ENCODE measurements at places on chromosomes 7 and 10.

- DNase-seq = no peak
Observed at GRCh38 chr7:85167636-85168035, 19.2 kb downstream of the SEMA3D start.

GRCh38 chr10:8295311-8295710 is 240.8 kb downstream of the GATA3 start:
- DNase-seq = no peak

DNA sequence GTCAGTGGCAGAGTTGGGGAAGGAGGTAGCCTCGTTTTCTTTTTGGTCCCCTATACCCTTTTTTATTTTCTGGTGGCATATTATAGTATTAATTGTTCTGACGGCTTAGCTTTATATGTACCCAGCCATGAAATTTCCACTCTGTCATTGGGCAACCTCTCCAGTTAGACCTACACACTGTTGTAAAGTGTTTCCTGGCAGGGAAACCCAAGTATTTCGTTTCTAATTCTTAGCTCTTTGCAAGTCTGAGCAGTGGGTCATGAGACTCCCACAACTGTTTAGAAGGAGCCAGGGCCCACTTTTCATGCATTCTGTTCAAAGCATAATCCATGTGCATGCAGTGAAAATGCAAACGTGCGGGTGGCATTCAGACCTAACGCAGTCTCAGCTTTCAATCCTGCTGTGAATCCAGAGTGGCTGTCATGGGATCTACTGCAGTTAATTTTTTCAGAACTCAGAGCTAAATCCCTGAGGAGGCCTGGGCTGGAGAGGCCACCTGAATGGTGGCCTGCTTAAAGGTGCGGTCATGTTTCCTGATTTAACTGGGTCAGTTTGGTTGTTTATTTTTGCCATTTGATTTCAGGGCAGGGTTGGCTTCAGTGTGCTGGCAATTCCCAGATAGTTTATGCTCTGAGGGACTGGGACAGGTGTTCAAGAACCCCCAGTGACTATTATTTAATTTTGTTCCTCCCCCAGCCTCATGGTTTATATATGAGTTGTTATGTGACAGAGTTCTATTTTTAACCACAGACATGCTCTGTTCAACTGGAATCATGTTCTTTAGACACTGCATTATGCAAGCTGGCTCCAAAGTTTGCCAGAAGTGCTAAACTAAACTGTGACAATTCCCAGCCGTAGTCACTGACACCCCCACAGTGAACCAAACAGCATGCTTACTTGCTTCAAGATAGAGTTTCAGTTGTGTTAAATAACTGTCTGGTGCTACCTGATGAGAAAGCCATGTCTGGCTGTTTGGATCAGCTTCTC is 27.4 kb upstream of the SYPL1 start:
- DNase-seq = peak; percentile 83

DNA sequence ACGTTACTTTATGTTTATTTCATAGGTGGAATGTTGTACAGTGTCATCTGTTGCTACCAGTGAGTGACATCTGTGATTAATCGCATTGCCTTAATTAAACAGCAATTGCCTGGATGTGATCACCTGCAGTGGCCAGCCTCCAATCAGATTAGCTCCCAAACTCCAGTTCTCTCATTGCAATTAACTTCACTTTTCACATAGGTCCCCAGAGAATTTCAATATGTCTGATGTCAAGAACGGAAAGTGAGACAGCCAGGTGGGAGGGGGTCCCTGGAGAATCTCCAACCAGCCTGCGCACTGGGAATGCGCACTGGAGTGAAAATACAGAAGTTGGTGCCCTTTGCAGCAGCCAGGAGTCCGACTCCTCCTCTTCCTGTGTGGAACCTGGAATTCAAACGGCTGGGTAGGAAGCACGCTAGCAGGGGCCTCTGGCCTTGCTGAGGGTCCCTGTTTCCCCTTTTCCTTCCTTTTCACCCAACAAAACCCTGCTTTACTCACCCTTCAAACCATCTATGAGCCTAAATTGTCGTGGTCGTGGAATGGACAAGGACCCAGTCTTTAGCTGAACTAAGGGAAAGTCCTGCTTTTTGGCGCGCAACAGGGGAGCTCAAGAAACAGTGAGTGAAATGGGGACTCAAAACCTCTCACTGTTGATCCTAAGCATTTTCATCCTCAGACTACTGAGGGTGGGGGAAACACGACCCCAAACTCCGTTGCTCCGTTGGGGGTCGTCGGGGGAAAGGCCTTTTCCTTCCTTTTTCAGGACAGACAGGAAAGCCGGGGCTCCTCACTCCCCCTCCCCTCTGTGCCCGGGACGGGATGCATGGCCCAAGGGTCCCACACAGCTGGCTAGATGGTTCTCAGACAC is 1355.5 kb upstream of the LRRTM3 start:
- DNase-seq = peak; percentile 95

GRCh38 chr7:36185092-36185491 is 32.0 kb downstream of the EEPD1 start:
- peak; percentile 45 for DNase-seq

DNA sequence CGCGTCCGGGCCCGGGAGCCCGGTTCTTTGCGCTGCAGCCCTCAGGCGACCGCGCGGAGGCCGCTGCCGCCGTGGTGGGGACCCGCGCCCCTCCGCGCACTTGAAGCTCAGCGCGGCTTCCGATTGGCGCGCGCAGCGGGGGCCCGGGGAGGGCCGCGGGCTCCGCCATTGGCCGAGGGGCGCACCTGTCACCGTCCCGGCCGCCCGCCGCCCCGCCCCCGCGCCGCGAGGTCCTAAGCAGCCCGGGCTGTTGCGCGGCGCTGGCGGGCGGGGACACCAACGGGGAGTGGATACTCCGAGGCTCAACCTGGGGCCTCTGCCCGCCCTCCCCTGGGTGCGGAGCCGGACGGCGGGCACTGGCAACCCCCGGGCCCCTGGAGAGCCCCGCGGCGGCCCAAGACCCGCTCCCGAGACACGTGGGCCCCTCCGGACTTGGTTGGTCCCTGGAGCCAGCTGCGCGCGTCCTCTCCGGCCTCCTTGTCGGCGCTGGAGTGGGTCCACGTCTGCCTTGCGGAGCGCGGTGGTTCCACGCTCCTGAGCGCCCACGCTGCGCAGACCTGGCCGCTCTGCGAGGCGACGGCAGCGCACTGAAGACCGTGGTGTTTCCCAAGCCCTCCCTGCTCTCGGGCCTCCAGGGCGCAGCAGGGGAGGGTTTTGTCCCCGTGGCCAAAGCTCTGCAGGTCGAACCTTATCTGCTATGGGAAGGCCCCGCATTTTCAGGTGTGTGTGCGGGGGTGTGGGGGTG is at the start of gene MNX1:
MNX1 (minus strand) TSS at position 76 of the 745 bp plus-strand sequence. CDS start 313 bp downstream, outside the sequence.
- peak; percentile 86 for DNase-seq

DNA sequence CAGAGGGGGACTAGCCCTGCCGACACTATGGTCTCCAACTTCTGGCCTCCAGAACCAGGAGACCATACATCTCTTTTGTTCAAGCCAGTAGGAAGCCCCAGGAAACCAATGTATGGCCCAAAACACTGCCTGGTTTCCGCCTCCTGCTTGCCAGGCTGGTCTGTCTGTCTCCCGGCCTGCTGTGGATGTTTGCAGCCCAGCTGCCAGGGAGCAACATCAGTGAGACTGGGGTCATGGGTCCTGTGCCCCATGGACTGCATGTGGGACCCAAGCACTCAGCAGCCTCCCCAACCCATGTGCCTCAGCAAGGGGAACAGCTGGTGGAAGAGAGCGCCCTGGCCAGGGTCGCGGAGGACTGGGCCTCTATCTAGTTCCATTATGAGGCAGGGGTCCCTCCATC is 33.4 kb upstream of the NUB1 start:
- no peak for DNase-seq

DNA sequence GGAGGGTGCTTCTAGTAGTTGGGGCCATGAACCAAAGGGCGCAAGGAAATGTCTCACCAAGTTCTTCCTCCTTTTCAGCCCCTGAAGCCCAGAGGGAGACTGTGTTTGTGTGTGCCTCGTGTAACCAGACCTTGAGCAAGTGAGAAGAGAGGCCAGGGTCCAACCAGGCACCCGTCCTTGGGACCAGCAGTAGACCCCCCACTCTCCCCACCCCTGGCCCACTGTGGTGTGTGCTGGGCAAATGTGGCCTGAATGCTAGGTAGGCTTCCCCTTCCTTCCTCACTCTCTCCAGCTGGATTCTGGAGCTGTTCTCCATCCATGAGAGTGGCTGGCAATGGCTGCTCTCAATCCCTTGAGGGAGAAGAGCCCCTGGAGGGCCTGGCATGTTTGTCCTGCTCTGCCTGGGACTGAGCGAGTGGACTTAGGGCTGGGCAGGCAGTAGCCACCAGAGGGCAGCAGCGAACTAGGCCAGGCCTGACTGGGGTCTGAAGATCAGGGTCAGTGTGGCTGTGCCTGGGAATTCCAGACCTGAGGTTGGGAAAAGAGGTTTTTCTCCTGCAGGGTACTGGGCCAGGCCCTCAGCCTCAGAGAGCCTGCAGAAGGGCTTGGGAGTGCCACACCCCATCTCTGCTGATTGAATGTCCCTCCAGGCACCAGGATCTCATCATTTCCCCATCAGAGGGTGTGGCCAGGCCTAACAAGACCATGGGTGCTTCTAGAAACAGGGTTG is 12.5 kb downstream of the SFRP5 start:
- DNase-seq = peak; percentile 20

DNA sequence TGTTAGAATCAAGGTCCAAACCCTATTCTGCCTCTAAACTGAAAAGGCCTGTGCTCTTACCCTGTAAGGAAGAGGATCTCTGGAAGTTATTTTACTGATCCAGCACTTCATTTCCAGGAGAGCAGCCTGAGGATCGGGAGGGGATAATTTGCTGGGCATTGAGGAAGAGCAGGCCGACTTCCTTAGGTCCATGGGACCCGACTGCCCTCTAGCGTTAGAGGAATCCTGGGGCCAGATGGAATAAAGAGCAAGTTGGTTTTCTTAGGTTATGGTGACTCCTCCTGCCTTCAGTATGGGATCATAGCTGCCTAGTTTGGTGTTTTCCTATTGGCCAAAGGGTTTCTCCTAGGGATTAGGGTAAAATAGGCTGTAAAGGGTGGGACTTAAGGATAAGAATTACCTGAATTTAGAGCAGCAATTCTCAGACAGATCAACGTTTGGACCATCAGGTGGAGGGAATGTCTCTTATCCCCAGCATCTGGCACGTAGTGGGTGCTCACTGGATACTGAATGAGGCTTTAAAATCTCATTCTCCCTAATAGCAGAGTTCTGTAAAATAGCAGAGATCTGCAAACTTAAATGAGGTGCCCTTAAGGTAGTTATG is 40.0 kb upstream of the SORBS1 start:
- peak; percentile 73 for DNase-seq

DNA sequence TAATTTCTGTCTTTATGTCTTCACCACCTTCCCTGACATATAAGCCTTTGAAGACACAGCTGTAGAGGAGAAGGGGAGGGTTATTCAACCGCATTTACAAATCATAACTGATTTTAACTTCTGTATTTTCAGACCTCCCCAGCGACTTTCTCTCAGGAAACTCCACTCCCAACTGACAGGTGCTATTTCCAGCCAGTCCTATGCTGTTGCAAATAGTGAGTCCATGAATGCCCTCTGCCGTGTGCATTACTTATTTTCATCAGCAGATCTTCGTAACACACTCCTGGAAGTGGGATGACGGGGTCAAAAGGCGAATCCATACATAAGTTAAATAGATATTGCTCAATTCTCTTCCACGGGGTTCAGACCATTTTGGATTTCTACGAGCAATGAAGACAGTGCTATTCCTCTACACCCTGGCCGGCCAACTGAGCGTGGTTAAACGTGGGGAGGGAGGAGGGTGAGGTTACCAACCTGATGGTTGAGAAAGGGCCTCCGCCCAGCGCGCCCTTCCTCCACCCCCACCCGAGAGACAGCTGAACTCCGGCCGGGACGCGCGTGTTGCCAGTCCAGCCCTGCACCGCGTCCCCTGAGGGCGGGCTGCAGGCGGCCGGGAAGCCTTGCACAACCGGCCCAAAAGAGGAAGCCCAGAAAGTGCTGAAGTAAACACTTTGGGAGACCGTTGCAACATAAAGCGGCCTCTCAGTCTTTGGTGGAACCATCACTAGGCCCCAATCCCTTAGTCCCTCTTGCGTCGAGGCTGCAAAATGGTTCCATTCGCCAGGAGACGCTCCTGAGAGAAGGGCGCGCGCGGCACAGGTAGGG is at the start of gene APBB1IP:
APBB1IP (plus strand) TSS at position 705 of the 825 bp plus-strand sequence. CDS start 53,986 bp downstream, outside the sequence.
- DNase-seq = no peak

- no peak for DNase-seq
Observed at GRCh38 chr7:155202106-155202871, 95.4 kb upstream of the INSIG1 start.

GRCh38 chr10:88913788-88914187 is 33.7 kb downstream of the STAMBPL1 start:
- no peak for DNase-seq

DNA sequence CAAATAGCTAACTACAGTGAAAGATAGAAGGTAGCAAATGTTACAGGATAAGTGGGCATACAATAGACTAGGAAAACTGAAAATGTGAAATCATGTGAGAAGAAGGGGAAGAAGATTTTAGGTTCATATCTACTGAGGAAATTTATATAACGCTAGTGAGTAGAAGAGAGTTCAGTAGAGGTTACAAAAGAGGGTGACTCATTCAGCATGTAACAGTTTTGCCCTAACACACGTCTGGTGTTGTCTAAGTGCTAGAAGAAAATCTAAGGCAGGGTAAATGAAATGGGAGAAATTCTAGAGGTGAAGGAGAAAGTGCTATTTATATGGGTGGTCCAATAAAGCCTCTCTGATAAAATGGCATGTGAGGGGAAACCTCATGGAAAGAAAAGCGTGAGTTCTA is 731.4 kb upstream of the POT1 start:
- DNase-seq = peak; percentile 8

DNA sequence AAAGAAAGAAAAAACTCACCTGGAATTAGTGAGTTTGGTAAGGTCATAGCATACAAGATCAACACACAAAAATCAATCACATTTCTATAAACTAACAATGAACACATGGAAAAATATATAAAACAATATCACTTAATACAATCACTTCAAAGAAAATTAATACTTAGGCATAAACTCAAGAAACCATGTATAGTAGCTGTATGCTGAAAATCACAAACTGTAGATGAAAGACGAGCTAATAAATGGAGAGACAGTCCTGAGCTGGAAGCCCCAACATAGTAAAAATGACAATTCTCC is 113.8 kb upstream of the RHEB start:
- DNase-seq = no peak

- DNase-seq = no peak
Observed at GRCh38 chr10:77605466-77605865, 32.1 kb downstream of the KCNMA1 start.

DNA sequence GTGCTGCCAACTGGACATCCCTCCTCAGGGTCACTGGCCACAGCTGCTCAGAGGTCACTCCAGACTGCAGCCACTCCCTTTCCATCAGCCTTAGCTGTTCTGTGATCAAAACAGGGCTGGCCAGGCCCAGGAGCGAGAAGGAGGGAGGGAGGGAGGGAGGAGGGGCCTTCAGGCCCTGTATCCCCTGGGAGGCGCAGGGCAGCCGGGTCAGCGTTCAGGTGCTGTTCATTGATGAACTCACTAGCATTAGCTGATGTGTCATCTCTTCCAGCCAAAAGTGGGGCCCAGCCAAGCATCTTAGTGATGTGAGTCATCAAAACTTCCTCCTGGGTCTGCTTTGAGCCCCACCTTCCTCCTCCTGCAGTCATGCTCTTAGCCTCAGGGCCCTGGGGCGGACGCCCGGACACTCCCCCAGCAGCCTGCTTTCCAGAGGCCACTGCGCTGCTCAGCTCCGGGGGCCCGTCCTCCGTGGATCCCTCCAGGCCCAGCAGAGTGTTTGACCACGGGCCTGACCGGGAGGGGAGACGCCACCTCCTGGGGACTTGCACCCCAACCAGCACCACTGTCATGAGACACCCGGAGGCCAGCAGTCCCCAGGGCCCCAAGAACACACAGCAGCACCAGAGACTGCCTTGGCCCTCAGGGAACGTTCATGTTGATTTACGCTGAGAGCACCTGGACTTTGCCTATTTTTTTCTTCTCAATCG is 149.2 kb downstream of the PRKAG2 start:
- DNase-seq = no peak
